Activated naive CD8-positive, alpha-beta T cell treated with anti-CD3 and anti-CD28 coated beads for 36 hours (primary cell): ENCODE measurements at places on chromosomes 2 and 18.

- DNase-seq = no peak
- peaks cover 9% of the 10 kb centered on the region for H3K4me1 ChIP-seq
- H3K27ac ChIP-seq = no peak overlapping the region
- H3K4me3 ChIP-seq = no peak overlapping the region
- H3K36me3 ChIP-seq = peaks cover 31% of the 10 kb centered on the region
Observed at GRCh38 chr2:168002021-168002553, 245.3 kb downstream of the STK39 start.

DNA sequence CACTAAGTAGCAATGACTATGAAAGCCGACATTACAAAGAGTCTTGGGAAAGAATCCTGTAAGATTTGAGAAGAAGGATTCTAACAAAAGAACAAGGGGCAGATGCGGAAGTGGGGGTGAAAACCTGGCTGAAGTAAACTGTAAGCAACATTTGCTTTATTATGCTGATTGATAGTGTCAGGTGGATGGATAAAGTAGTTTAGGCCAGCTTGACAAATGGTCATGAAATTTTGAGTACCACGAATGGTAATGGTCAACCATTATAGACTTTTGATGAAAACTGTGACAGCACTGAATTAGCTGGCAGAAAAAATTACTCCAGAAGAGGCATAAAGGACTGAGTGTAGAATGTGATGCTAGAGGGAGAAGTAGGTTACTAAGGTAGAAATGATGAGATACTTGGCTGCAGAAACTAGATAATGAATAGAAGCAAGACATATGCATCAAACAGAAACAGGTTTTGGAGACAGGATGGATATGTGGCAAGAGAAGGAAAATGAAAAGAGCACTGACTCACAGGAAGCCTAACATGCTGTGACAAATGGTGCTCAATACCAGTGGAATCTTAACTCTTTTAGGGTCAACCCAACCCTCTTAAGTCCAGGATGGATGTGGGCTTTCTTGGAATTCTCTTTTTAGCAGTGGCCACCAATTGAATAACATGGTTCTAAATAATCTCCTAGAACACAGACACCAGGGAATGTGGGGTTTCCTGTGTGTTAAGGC is 6.8 kb downstream of the THUMPD2 start:
- DNase-seq = no peak
- peaks cover 43% of the 10 kb centered on the region for H3K4me1 ChIP-seq
- H3K36me3 ChIP-seq = peaks cover 44% of the 10 kb centered on the region
- H3K4me3 ChIP-seq = no peak overlapping the region
- peak overlapping the region; percentile 17 for H3K27ac ChIP-seq

- no peaks in the 10 kb centered on the region for H3K36me3 ChIP-seq
- no peaks in the 10 kb centered on the region for H3K4me1 ChIP-seq
- H3K27ac ChIP-seq = no peak overlapping the region
- no peak overlapping the region for H3K4me3 ChIP-seq
- no peaks in the 10 kb centered on the region for H3K27me3 ChIP-seq
Observed at GRCh38 chr2:43612944-43613343, 17.1 kb upstream of the THADA start.

- no peak overlapping the region for H3K4me3 ChIP-seq
- H3K36me3 ChIP-seq = no peaks in the 10 kb centered on the region
- no peaks in the 10 kb centered on the region for H3K27me3 ChIP-seq
- H3K4me1 ChIP-seq = peaks cover 2% of the 10 kb centered on the region
Observed at GRCh38 chr2:154350911-154351310, 347.6 kb upstream of the KCNJ3 start.

- no peaks in the 10 kb centered on the region for H3K27me3 ChIP-seq
- H3K36me3 ChIP-seq = no peaks in the 10 kb centered on the region
- H3K4me1 ChIP-seq = no peaks in the 10 kb centered on the region
- H3K4me3 ChIP-seq = no peak overlapping the region
Observed at GRCh38 chr2:163493359-163494298, 242.2 kb downstream of the FIGN start.

GRCh38 chr2:3233877-3234276 is 143.7 kb downstream of the EIPR1 start:
- peaks cover 15% of the 10 kb centered on the region for H3K4me1 ChIP-seq
- no peaks in the 10 kb centered on the region for H3K27me3 ChIP-seq
- H3K36me3 ChIP-seq = peaks cover 45% of the 10 kb centered on the region
- no peak overlapping the region for H3K27ac ChIP-seq

DNA sequence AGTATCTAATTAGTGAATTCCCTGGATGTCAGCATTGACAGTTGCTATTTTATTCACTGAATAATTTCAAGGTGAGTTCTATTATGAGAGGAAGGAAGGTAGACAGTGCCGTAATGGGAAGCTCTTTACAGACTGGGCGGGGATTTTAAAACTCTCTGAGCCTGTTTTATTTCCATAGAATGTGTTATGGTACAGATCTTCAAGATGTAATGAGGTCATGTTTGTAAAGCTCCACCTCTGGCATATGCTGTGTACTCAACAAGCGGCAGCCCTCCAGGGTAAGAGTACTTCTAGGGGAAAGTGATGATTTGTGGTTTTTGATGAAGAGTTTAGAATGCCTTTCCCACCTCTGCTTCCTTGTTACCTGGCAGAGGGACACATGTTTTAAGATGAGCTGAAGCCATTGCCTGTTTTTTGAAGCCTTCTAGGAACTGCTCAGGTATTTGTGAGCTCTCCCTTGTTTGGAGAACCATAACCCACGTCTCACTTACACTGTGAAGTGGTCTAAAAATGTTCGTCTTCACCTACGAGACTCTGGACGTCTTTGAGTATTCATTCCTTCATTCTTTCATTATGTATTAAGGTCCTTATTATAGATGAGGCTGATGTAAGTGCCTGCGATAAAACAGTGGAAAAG is 251.2 kb downstream of the PTGR3 start:
- no peak overlapping the region for H3K4me3 ChIP-seq
- no peaks in the 10 kb centered on the region for H3K4me1 ChIP-seq
- H3K27me3 ChIP-seq = no peaks in the 10 kb centered on the region
- DNase-seq = no peak
- H3K36me3 ChIP-seq = peaks cover 7% of the 10 kb centered on the region

GRCh38 chr2:56749152-56749752 is 565.5 kb downstream of the CCDC85A start:
- no peaks in the 10 kb centered on the region for H3K27me3 ChIP-seq
- no peaks in the 10 kb centered on the region for H3K4me1 ChIP-seq
- no peak for DNase-seq
- no peak overlapping the region for H3K4me3 ChIP-seq

GRCh38 chr18:35171315-35171987 is 69.4 kb upstream of the ZNF397 start:
- H3K27ac ChIP-seq = peak overlapping the region; percentile 63
- H3K4me1 ChIP-seq = peaks cover 15% of the 10 kb centered on the region
- no peak for DNase-seq
- H3K4me3 ChIP-seq = no peak overlapping the region
- no peaks in the 10 kb centered on the region for H3K36me3 ChIP-seq

DNA sequence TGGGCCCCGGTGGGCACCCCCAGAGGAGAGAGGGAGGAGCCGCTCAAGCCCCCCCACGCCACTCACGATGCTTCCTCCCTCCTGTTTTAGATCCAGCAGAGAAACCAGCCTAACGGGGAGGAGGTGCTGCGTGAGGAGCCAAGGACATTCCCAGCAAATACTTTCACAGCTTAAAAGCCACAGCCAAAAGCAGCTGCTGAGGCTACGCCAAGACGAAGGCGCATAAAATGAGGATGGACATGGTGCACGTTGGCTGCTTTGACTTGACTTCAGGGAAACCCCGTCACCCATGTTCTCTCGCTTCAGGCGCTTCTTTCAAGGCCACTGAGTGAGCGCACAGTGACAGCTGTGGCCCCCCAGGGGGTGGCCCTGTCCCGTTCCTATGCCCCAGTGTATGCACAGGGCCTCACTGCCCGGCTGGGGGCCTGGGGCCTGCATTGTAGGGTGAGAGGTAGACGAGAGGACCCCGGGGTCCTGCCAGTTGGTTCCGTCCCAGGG is 72.1 kb upstream of the PXDN start:
- H3K4me1 ChIP-seq = no peaks in the 10 kb centered on the region
- peaks cover 23% of the 10 kb centered on the region for H3K27me3 ChIP-seq
- H3K4me3 ChIP-seq = no peak overlapping the region
- H3K27ac ChIP-seq = no peak overlapping the region
